ENCODE measurements at places on chromosomes 16 and 17. TPM values are rescaled to one million over a fixed set of nuclear protein-coding genes. Genes with fewer than 3 reads are reported as not detected.

DNA sequence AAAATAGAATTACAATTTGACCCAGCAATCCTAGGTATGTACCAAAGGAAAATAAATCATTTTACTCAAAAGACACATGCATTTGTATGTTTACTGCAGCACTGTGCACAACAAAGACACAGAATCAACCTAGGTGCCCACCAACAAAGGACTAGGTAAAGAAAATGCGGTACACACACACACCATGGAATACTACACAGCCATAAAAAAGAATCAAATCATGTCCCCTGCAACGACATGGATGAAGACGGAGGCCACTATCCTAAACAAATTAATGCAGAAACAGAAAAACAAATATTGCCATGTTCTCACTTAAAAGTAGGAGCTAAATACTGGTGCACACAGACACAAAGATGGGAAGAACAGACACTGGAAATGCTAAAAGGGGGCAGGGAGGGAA is 36.2 kb downstream of the BRD7 start:
- no peak for DNase-seq

GRCh38 chr16:81564421-81564911 is 119.9 kb downstream of the CMIP start:
- DNase-seq = no peak

- peak; percentile 85 for DNase-seq
Measured at GRCh38 chr16:11757671-11758545, 15.3 kb upstream of the TXNDC11 start.

DNA sequence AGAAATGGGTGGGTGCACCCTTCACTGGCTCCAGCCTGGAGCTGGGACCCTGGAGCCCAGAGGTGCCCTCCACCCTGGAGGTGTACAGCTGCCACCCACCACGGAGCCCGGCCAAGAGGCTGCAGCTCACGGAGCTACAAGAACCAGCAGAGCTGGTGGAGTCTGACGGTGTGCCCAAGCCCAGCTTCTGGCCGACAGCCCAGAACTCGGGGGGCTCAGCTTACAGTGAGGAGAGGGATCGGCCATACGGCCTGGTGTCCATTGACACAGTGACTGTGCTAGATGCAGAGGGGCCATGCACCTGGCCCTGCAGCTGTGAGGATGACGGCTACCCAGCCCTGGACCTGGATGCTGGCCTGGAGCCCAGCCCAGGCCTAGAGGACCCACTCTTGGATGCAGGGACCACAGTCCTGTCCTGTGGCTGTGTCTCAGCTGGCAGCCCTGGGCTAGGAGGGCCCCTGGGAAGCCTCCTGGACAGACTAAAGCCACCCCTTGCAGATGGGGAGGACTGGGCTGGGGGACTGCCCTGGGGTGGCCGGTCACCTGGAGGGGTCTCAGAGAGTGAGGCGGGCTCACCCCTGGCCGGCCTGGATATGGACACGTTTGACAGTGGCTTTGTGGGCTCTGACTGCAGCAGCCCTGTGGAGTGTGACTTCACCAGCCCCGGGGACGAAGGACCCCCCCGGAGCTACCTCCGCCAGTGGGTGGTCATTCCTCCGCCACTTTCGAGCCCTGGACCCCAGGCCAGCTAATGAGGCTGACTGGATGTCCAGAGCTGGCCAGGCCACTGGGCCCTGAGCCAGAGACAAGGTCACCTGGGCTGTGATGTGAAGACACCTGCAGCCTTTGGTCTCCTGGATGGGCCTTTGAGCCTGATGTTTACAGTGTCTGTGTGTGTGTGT is 46.8 kb downstream of the IL21R start:
- DNase-seq = no peak

GRCh38 chr17:48933035-48933434 is 11.6 kb downstream of the SNF8 start:
- DNase-seq = no peak

DNA sequence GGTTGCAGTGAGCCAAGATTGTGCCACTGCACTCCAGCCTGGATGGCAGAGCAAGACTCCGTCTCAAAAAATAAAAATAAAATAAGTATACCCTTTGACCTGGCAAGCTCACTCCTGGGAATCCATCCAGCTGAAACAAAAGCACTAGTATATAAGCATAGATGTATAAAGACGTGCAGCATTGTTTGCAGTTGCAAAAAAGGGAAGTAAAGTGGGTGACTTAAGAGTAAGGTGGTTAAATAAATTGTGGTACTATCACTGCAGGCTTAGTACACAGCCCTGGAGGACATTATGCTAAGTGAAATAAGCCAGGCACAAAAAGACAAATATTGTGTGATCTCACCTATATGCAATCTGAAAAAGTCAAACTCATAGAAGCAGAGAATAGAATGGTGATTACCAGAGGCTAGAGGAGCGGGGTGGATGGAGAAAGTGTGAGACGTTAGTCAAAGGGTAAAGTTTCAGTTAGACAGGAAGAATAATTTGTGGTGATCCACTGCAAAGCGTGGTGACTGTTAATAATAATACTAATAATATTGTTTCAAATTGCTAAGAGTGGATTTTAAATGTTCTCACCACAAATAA is 113.0 kb downstream of the MYO1D start:
- no peak for DNase-seq

DNA sequence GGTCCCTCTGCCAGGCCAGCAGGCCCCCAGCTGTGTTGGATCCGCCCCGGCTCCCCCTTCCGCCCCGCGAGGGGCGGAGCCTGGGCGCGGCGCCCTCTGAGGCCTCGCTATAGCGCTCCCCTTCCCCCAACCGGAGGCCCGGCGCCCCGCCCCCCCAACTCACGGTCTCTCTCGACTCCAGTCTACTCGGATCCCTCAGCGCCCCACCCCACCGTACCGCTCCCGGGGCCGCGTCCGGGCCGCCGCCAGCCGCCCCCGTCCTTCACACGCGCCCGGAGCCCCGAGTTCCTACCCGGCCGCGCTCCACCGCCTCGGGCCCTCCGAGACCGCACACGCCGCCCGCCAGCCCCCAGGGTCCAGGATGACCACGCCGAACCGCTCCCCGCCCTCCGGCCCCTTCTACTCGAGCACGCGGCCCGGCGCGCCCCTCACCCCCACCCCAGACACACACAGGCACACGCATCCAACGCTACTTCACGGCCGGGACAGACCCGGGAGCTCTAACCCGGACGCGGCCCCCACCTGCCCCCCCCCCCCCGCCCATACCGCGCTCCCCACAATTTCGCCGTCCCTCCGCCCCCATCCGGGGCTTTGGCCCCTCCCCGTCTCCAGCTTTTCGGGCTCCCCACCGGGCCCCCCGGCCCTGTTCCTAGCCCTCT is 1.4 kb downstream of the PHF23 start:
- peak; percentile 69 for DNase-seq

GRCh38 chr16:80938004-80938878 is 68.4 kb downstream of the CMC2 start:
- DNase-seq = peak; percentile 94

Gene SCN4A
- total RNA-seq = 0.83 TPM

Gene CHST5
- total RNA-seq = not detected

Gene RUNDC3A
- total RNA-seq = not detected

All from fibroblast of lung (primary cell).